ENCODE measurements at places on chromosomes 3 and 15.
A peak's percentile ranks its signal among the peaks of the same experiment; 100 is the strongest.

DNA sequence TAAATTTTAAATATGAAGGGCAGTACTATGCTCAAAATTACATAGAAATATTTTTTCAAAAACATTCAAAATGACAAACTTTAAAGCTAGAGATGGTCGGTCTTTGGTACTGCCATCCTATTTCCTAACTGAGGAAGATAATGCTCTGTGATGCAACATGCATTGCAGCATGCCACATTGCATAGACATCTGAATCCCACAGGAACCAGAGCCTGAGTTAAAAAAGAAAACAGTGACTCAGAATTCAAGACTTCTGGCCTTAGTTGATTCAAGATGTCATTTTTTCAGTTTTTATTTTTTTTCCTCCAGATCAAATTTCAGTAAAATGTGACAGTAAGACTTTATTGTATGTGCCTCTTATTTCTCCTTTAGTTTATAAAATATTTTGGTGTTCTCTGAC is 33.1 kb downstream of the TP63 start:
- no peak for DNase-seq

DNA sequence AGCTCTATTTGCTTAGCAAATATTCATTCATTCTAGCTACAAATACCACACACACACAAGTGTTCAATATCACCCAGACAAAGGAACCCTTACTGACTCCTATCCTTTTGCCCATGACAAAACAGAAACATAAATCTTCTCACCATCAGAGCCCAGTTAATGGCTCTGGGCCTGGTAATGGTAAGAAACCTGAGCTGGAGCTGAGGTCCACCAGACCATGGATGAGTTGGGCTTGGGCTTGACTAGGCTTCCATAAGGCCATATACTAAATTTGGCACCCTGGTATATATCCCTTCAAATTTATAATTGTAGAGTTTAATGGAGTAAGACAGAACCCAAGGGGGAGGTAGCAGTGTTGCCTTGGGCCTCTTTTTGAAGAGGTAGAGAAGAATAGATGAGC is 29.4 kb downstream of the GPR176 start:
- no peak for DNase-seq

- no peak for DNase-seq
Observed at GRCh38 chr3:123083383-123084124, 16.7 kb downstream of the PDIA5 start.

DNA sequence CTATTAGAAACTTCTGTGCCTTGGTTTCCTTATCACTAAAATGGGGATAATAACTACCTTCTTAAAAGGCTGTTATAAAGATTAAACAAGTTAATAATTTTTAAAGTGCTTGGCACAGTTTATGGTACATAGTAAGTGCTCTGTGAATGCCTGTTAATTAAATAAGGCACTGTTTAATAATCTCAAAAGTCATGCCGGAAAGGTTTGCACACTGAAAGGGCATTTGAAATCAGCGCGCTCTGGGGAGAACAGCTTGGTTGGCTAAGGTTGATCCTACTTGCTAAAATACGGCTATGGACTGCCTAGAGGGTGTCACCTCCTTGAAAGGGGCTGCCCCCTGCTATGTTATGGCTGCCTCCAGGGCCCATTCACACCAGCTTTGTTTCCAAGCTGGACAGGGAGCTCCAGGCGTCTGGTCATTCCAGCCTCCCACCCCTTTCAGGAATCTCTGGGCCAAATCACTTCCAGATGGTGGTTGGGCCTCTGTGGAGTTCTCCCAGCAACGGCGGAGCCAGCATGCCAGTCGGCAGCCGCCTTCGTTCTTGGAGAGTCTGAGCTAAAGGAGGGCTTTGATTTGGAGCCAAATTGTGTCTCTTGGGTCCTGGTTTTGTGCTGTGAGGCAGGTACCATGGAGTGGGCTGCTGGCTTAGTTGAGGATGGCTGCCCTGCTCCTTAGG is 5.9 kb downstream of the FLNB start:
- DNase-seq = no peak

- DNase-seq = peak; percentile 75
Observed at GRCh38 chr3:128845778-128846485, 33.5 kb upstream of the ACAD9 start.

DNA sequence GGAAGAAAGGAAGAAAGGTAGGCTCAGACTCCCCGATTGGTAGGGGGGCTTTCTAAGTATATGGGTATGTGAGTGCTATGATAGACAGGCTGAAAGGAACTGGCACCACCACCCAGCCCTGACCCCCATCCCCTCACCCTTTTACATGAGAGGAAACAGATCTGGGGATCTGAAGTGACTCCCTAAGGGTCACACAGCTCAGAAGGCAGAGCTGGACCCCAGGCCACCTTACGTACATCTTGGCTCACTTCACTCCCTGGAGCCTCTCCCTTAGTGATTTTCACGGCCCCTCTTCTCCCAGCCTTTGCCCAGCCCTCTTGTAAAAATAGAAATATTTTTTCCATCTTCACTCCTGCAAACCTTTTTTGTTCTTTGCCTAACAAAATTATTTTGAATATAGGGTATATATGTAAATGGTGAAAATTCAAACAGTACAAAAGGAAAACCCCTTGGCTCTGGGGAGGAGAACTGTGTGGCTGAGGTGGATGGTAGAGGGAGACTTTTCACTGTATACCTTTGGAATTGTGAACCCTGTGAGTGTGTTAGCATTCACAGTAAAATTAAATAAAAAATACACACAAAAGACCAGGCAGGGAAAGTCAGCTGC is 34.8 kb upstream of the POLG start:
- no peak for DNase-seq

DNA sequence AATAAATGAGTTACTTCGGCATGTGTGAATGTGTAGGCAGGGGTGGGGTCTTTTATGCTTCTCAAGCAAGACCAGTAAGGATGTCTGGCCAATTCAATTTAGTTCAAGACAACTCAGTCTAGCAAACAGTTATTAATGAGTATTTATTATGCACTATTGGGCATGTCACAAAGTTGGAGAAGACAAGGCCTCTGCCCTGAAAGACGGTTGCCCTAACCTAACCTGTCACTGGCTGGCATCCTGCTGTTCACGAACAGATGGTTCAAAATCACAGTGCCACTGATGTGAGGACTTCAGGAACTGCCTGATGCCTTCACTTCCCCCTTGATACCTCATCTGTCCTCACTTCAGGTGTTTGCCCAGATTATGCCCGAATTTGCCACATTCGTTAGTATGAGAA is 217.8 kb downstream of the SOX2 start:
- no peak for DNase-seq

GRCh38 chr3:39350714-39351113 is 21.2 kb downstream of the CCR8 start:
- no peak for DNase-seq

DNA sequence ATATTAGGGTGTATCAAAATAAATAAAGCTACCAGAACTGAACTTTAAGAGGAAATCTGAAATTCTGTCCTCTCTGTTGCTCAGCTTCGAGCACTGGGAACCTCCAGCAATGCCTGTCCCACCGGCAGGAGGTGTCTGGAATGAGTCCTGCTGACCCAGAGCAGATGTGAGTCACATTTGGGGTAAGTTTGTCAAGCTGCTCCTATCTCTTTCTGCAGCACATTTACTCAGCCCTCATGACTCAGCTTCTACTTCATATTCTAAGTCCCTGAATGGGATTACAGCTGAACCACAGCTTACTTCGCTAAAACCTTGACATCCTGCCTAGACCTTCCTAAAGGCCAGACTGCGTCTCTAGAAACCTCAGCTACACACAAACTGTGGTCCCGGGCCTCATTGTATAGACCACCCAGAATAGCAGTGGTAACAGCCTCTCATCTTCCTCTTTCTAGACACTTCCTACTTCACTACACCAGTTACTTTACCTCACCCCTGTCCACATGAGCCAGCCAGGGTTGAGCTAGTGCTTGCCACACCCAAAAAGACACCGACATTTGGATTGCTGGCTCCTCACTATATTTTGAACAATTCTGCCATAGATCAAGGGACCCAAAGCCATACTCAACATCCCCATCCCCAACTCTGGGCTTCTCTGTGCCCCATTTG is 109.6 kb upstream of the TMCO5A start:
- no peak for DNase-seq

DNA sequence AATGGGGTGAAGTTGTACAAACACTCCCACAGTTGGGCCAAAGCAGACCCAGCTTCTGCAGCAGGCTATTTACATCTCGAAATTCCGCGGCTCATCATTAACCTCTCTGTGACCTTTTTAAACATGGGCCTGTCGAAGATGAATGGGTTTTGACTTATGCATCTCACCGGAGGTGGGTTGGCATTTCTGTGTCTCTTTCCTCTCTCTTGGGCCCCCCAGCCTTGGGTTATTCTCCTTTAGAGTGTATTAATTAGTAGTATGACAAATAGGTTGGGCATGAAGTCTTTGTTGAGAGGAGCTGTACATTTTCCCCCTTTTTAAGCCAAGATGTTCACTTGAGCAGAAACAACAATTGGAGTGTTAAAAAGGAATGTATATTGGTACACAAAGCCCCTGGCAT is 9.8 kb downstream of the SMAD6 start:
- DNase-seq = no peak

- DNase-seq = no peak
Observed at GRCh38 chr3:54698054-54698453, 229.8 kb downstream of the LRTM1 start.

- no peak for DNase-seq
Observed at GRCh38 chr15:62558640-62559380, 393.7 kb upstream of the C2CD4B start.

GRCh38 chr15:25862472-25863110 is 536 bp downstream of the ATP10A start:
- no peak for DNase-seq

DNA sequence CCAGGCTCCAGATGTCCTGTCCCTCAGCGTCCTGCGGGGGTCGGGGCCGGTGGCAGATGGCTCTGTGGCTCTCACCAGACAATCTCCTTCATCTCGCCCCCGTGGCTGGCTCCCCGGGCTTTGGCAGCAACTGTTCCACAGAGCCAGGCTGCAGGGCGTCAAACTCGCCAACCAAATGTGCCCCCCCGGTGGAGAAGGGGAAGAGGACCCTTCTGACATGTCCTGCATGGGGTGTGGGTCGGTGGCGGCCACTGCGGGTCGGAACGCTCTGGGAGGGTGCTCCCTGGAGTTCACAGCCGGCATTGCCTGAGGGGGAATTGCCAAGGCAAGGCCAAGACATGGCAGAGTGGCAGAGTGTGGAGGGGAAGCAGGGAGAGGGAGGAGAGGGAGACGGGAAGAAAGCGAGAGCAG is 36.0 kb downstream of the BDH1 start:
- no peak for DNase-seq

DNA sequence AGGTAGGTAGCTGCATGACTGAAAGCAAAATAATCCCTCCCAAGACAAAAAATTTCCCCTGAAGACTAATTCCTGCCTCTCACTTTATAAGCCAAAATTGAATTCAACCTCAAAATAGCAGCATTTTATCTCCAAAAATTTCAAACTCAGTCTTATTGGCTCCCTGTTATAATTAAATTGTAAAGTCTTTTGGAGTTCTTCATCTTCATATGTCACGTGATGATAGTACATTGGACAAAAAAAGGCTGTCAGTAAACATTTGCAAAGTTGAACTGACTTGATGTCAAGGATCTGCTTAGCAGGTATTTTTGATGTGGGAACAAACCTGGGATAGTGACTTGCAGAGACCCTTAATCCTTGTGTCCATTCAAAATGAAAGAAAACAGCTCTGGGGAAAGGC is 98.4 kb upstream of the SPRED1 start:
- no peak for DNase-seq

GRCh38 chr3:124097362-124098131 is 105.6 kb upstream of the ROPN1 start:
- DNase-seq = no peak

GRCh38 chr3:111610189-111610588 is 15.0 kb upstream of the ZBED2 start:
- no peak for DNase-seq

GRCh38 chr3:77475507-77475906 is 435.6 kb downstream of the ROBO2 start:
- no peak for DNase-seq

GRCh38 chr15:25345943-25346342 is 92.9 kb downstream of the UBE3A start:
- DNase-seq = no peak

GRCh38 chr15:38253351-38253781 is 730 bp downstream of the SPRED1 start:
- DNase-seq = no peak

GRCh38 chr15:39589193-39589814 is 8.4 kb downstream of the THBS1 start:
- no peak for DNase-seq

DNA sequence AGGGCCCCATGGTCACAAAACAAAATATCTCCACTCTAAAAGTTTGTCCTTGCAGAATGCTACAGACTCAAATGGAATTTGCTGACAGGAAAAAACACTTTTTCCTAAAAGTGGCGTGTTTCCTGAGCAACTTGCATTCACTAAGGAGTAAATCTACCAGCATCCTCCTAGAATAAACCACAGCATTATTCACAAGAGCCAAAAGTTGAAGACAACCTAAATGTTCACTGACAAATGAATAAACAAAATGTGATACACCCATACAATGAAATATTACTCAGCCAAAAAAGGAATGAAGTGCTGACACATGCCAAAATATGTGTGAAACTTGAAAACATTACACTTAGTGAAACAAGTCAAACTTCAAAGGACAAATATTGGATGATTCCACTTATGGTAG is 28.9 kb downstream of the ITGB5 start:
- DNase-seq = no peak

DNA sequence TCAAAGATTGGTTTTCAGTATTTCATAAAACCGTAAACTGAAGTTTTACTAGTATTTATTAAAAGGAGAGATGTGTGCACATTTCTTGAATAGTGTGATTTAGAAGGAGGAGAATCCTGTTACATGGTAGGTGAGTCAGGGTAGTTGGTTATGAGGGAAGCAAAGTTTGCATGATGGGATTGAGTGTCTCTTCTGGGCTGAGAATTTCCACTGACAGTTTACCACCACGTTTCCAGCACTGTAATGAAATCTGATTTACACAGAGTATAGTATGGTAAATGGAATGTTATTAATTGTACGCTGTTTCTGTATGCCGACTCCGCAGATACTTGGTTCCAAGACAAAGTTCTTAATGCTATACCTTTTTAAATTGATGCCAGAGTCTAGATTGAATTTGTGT is 1.6 kb downstream of the NECTIN3 start:
- DNase-seq = no peak

All from GM18507 (cell line).